Activated CD4-positive, CD25-positive, alpha-beta regulatory T cell treated with anti-CD3 and anti-CD28 coated beads, Interleukin-2, amount 50 U/mL, for 72 hours (primary cell): ENCODE measurements at places on chromosomes 11 and 22.

DNA sequence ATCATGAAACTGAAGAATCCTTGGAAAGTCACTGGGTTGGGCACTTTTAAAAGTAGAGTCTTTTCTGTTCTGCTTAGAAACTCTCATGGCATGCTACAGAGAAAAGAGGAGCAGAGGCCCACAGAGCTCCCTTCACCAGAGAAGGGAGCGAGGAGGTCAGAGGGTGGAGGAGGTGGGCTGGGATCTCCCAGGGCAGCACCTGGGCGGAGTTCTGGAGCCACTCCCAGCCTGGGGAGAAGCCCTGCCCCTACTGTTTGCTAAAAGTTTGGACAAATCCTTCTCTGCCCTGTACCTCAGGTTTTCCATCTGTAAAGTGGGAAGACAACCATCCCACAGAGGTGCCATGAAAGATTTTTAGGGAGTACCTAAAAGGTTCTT is 299.1 kb downstream of the KIRREL3 start:
- no peak for DNase-seq

- no peak for DNase-seq
Measured at GRCh38 chr11:94472916-94473799, 20.5 kb downstream of the MRE11 start.

GRCh38 chr11:126140926-126141280 is 70.5 kb downstream of the RPUSD4 start:
- DNase-seq = no peak

- no peak for DNase-seq
Measured at GRCh38 chr22:17876306-17876831, 102.1 kb upstream of the BID start.

GRCh38 chr11:27694992-27695391 is 5.3 kb downstream of the BDNF start:
- DNase-seq = no peak

DNA sequence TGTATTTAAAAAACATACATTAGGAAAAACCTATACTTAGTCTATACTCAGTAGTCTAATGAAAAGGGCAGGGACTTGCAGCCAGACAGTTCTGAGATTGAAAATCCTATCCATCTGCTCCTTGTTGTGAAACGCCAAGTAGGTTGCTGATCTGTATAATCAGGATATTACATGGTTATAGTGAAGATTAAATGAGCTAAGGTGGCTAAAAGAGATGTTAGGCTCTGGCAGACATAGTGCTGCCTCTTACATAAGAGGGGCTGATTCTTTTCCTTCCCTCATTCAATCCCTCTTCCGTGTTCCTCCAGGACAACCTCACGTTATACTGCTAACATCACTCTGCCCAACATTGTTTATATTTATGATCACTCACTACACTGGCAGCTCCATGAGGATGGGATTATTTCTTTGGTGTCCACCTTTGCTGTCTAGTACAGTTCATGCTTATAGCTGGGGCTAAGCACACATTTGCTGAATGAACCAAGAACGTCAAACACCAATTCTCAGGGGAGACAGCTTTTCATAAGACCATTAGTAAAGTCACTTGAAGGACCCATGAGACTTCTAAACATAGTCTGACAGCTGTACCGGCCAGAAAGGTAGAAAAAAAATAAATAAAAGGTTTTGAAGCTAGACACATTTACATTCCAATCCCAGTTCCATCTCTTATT is 46.3 kb downstream of the GAB2 start:
- no peak for DNase-seq

DNA sequence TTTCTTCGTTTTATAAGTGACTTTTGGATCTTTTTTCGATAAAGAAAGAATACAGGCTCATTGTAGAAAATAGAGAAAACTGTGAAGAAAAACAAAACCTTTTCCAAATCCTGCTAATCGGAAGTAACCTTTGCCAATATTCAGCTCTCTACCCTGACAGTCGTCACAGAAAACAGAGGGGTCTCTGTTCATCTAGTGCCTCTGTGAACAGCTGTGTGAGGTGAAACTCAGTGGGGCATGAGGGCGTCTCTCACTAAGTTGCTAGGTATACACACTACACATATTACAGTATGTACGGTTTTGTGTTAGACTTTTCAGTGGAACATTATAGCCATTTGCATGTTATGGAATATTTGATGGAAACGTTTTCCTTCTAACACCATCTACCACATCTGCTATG is 39.4 kb downstream of the DHCR7 start:
- no peak for DNase-seq

GRCh38 chr11:74278721-74279161 is 32.7 kb downstream of the P4HA3 start:
- DNase-seq = no peak

GRCh38 chr11:13388741-13389140 is 74.3 kb downstream of the BTBD10 start:
- DNase-seq = no peak

DNA sequence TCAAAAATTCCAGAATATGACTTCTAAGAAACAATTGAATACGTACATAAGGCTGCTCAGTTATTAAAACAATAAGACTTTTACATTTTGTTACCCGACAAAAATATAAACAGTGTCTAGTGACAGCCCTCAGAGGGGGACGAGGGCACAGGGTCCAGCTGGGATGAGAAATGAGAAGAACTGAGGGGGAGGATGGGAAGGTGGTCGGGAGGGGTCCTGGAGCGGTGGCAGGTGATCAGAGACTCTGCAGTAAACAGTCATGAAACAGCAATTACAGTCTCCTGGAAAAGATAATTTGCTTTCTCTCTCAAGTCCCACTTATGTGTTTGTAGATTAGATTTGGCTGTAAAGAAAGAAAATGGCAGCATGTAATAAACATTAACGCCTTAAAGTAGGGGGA is 56.0 kb downstream of the PACSIN2 start:
- no peak for DNase-seq

GRCh38 chr11:8233691-8234424 is 29.8 kb downstream of the LMO1 start:
- DNase-seq = no peak

GRCh38 chr22:37661160-37661924 is 2.8 kb downstream of the PDXP start:
- no peak for DNase-seq

DNA sequence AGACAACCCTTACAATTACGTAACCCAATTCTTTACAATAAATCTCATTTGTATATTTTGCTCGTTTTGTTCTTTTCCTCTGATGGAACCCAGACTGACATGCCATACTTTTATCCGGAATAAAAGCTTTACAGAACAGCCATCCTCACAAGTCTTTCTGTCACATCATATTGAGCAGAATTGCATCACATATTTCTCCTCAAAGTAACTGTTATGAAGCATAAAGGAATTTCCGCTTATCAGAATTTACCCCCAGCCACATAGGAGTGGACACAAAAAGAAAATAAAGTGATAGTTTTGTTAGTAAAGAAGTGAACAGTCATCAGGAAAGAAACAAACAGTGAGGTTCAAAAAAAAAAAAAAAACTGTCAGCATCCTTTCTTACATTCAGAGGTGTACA is 539.5 kb upstream of the LUZP2 start:
- no peak for DNase-seq

GRCh38 chr11:121494355-121495099 is 41.8 kb upstream of the SORL1-AS1 start:
- no peak for DNase-seq

GRCh38 chr11:80028998-80029397 is 588.2 kb upstream of the TENM4 start:
- DNase-seq = no peak

DNA sequence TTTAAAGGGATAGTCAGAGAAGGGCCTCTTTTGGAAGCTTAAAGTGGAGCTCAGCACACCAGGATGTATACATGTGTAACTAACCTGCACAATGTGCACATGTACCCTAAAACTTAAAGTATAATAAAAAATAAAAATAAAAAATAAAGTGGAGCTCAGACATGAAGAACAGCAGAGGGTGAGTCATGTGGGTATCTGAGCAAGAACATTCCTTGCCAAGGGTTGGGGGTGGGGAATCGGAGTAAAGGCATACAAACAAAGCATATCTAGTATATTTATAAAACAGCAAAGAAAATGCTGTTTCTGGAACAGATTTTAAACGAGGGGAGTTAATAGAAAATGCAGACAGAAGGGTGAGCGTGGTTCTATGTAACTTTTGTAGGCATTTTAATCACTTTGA is 562.6 kb upstream of the ANO3 start:
- no peak for DNase-seq

- peak; percentile 67 for DNase-seq
Measured at GRCh38 chr11:45105233-45105983, 41.0 kb upstream of the PRDM11 start.

GRCh38 chr11:62556875-62557631 is 10.4 kb upstream of the AHNAK start:
- no peak for DNase-seq
